ENCODE measurements at places on chromosomes 12 and 14.

DNA sequence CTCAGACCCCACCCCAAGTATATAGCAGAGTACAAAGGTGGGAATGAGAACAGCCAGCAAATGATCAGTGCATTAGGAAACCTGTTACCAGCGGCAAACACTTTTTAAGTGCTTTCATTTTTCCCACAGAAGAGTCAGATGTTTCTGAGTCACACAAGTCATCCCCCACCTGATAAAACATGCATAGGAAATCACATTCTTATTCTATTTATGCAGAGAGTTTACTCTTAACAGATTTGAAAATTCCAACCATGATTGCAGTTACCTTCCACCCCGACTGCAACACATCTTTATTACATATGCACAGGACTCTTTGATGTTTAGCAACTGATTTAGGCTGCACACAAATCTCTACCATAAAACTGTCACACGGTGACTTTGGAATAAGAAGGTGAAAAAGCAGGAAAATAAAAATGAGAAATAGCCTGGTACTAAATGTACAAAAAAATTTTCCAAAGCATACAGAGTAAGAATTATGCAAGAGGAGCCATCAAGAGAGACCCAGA lies 236.4 kb downstream of the PAWR start:
- no peak for DNase-seq

- no peak for DNase-seq
These were observed 174.3 kb upstream of the PWP1 start for GRCh38 chr12:107511292-107511691.

DNA sequence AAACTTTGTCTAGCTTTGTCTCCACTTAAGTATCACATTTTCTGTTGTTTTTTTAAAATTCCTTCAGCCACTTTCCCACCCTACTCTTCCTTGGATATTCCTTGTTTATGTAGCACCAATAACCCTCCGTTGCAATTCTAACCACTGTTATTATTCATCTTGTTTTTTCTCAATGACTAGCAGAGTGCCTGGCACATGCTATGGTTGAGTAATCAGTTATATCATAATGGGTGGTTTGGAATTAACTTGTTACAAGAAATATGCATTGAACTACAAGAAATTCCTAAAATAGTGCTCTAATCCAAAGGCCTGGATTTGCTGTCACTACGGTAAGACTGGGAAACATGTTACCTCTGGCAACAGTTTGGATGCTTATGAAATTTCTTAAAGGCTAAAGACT lies 756.6 kb downstream of the NOVA1 start:
- DNase-seq: no peak

GRCh38 chr14:91372671-91373495 lies 44.7 kb downstream of the CCDC88C start:
- DNase-seq: peak; percentile 96

GRCh38 chr12:40225984-40226602 lies 1.3 kb downstream of the LRRK2 start:
- peak; percentile 11 for DNase-seq

DNA sequence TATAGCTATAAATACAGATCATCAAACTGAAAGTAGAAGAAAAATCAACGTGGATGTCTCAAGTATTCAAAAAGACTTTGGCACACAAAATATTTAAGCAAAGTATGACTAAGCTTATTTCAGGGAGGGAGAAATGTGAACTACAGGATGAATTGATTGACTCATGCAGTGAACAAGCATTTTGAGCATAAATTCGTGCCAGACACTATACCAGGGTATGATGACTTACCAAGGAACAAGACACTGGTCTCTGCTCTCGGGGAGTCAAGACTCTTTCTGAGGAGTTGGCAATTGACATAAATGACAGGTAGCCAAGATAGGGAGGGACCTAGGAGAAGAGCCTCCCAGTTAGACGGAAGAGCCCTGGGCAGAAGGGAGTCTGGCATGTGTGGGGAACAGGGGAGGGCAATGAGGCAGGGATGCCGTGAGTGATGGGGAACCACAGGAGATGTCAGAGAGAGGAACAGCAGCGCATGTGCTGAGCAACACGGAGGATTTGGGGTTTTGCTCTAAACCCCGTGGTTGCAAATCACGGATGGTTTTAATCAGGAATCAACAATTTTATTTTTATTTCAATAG lies 115.2 kb downstream of the TMEM132D start:
- DNase-seq: no peak

DNA sequence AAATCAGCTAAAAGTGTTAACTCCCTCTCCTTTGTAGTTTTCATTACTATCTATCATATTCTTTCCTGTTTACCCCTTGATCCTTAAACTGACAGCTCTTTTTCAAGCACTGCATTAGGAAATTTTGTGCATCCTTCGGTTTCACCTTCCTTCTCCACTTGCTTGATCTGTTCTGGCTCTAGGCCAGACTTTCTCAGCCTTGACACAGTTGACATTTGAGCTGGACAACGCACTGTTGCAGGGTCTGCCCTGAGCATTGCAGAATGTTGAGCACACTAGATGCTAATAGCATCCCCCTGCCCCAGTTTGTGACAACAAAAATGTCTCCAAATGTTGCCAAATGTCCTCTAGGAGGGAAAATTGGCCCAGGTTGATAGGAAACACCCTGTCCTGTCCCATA lies 75.4 kb upstream of the KCNJ8 start:
- no peak for DNase-seq

DNA sequence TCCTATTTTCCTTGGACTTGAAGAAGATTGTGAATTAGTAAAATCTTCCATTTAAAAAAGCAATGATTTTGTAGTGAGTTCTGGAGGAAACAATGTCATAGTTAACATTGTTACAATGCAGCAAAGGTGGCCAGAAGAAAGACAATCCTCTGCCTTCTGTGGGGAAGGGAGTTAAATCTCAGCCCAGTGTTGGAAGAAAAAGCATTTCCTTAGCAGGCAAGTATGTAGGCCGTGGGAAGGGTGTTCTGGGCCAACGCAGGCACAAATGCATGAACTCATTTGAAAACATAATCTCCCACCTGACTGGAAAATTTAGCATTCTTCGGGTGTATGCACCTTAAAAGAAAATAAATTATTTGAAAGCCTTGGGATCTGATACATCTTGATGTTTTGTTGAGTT lies 258.6 kb downstream of the ADAMTS20 start:
- DNase-seq: no peak

DNA sequence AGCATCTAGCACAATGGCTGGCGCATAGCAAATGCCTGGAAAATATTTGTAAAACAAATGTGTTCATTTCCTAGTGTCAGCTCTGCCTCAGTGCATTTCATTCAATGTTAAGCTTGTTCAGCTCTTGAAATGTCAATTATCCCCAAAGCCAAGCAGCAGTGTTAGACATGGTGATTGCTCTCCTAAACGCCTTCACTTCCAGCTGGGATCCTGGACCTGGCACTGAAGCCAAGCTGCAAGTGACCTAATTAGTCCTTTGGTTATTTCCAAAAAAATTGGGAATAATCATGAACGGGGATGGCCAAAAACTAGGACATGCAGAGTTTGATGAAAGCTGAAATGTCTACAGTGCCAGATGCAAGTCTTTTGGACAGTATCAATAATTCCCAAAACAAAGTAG lies 54.9 kb upstream of the MDGA2 start:
- no peak for DNase-seq

GRCh38 chr12:52766351-52767019 lies 10.7 kb downstream of the KRT76 start:
- DNase-seq: no peak

GRCh38 chr14:100282766-100283419 lies 23.4 kb downstream of the SLC25A29 start:
- DNase-seq: no peak

DNA sequence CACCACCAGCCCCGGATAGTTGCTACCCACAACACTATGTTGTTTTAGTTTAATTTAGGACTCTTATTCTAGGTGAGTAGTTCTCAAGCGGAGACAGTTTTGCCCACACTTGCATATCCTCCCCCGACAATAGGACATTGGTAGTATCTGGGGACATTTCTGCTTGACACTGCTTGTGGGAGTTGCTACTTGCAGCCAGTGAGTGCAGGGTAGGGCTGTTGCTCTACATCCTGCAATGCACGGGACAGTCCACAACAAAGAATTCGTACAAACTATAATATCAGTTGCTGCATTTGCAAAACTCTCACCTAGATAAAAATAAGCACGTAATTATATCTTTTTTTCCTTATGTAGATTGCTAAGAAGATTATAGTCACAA lies 111.8 kb upstream of the DNM1L start:
- DNase-seq: no peak

GRCh38 chr14:39175445-39176262 lies 600 bp downstream of the PNN start:
- no peak for DNase-seq

DNA sequence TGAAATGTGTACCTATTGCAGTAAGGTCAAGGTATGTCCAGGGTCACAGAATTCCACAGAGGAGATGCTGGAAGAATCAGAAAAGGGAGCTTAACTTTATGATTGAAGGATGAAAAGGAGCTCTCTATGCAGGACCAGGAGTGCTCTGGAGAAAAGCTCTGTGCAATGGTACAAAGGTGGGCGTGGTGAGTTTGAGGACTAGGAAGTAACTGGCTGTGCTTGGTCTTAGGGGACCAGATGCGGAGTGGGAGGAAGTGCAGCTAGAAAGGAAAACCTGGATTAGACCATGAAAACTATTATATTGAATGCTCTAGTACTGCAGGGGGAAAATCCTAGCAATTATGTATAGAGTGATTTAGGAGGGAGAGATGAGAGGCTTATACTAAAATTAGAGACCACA lies 56.8 kb downstream of the BTG1 start:
- DNase-seq: no peak

DNA sequence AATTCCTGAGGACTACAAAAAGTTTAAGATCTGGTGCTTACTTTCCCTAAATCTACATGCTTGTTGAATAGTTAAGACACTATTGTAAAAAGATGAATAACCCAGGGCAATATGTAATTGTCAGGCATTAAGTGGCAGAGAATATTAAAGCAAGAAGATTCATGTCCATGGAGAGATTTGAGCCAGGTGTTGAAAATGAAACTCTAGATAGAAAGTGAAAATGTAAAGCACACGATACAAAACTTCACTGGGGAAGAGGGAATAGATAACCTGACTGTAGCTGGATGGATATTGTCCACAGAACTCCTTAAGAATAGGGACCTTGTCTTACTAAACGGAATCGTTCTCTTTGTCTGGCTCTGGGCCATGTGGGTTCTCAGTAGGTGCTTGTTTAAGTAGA lies 5.0 kb downstream of the CAND1 start:
- DNase-seq: no peak

DNA sequence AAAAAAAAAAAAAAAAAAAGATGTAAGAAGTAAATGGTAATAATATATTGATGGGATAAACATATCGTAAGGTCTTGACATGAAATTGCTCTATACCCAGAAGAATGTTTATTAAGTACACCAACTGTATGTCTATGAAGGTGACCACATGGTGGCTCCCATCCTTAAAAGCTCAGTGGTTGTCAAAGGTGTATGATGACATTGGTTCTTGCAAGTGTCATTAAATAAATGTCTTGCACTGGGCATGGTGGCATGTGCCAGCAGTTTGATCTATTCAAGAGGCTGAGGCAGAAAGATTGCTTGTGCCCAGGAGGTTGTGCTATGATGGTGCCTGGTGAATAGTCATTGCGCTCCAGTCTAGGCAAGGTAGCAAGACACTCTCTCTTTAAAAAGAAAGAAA lies 10.4 kb downstream of the CCT2 start:
- DNase-seq: peak; percentile 37

GRCh38 chr12:87020071-87020470 lies 763.9 kb upstream of the MGAT4C start:
- DNase-seq: no peak

GRCh38 chr14:29857551-29857950 lies 70.1 kb downstream of the PRKD1 start:
- DNase-seq: no peak

DNA sequence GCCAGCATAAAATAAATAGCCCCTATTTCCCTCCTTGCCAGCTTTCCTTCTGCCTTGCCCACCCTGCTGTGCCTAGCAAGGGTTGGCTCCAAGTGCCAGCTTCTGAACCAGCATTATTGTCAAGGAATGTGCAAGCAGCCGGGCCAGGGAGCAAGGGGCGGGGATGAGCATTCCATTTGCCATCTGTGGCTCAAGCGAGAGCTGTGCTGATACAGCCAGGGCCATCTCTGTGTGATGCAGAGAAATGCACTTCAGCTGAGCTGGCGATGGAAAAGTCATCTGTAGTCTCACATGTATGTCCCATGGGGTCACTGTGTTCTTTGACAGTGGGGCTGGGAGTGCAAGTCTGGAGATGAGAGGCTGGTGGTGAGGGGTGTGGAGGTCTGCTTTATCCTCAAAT lies 137.3 kb downstream of the SUDS3 start:
- DNase-seq: peak; percentile 74

DNA sequence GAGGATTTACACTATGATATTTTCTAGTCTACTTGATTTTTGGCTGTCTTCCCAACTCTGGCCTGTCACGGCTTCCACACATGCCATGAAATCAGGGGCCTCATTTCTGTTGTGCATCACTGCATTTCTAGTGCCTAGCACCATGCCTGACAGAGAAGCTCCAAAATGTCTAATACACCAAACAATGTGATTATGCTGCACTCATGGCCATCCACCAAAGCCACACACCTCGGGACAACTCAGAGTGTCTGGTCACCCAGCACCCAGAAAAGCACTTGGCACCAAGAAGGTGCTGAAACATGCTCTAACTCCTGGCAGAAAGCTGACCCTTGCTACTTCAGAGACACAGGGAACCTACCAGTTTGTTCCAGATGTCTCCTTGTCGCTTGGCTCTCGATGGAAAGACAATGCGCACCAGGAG lies 11.3 kb downstream of the GCN1 start:
- no peak for DNase-seq

GRCh38 chr12:74963867-74964331 lies 245.7 kb downstream of the KCNC2 start:
- DNase-seq: no peak

Data from cerebellar cortex (tissue), 1 donor.